ENCODE measurements at places on chromosomes 12 and 14.

- no peak for DNase-seq
These were observed 38.2 kb downstream of the RASSF8 start for GRCh38 chr12:25996677-25997076.

DNA sequence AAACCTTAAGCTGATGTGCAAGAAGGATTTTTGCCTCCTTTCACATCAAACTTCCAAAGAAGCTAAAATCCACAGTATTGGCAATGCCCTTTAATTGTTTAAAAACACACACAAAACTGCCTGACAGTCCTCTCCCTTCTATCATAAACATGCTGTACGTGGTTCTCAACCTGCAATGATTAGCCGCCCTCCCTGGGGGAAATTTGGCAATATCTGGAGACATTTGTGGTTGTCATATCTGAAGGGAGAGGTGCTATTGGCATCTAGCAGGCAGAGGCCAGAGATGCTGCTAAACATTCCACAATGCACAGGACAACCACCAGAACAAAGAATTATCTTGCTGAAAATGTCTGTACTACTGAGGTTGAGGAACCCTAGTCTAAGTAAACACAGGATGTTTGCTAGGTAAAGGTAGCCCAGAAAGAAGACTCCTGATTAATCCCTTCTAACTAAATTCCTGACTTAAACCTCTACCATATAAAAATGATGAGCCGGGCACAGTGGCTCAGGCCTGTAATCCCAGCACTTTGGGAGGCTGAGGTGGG is 1.2 kb downstream of the ACOT6 start:
- no peak for DNase-seq

GRCh38 chr12:15712160-15712559 is 77.0 kb downstream of the EPS8 start:
- peak; percentile 36 for DNase-seq

GRCh38 chr14:44657203-44657602 is 150.1 kb upstream of the FSCB start:
- DNase-seq = no peak

- DNase-seq = no peak
These were observed 115.0 kb downstream of the BTG1 start for GRCh38 chr12:92030618-92031017.

GRCh38 chr14:100526632-100527031 is 60.6 kb downstream of the BEGAIN start:
- no peak for DNase-seq

DNA sequence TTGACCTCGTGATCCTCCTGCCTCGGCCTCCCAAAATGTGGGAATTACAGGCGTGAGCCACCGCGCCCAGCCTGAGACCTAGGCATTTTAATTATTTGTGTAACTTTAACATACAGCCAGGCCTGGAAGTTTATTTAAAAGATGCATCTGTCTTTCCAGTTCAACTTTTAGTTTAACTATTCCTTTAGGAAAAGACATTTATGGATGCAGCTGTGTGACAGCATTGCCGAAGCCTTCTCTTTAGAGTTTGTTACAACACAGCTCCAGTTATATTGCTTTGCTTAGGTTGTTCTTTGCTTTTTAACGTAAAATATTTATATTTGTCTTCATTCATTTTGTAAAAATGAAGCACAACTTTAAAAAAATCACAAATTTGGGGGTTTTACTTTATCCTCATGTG is 67.0 kb downstream of the DIP2B start:
- no peak for DNase-seq

Data from DMS79 treated with DMSO at 0.1 percent for 48 hours (cell line).